ENCODE measurements at places on chromosomes 12 and 14. TPM values are rescaled to one million over a fixed set of nuclear protein-coding genes. Genes with fewer than 3 reads are reported as not detected.

The ISCA2 gene
- total RNA-seq = 29.2 TPM

The OTOGL gene
- 8.8 TPM for total RNA-seq

The SCN8A gene
- 0.58 TPM for total RNA-seq

The FIGNL2 gene
- total RNA-seq = 0.26 TPM

The RFLNA gene
- 0.82 TPM for total RNA-seq

Data from right cardiac atrium (tissue), 5 donors.